Epithelial cell of proximal tubule (primary cell): ENCODE measurements at places on chromosomes 12 and 14. TPM values are rescaled to one million over a fixed set of nuclear protein-coding genes. Genes with fewer than 3 reads are reported as not detected.
A peak's percentile ranks its signal among the peaks of the same experiment; 100 is the strongest.

GRCh38 chr14:34851395-34851794 lies 23.8 kb downstream of the BAZ1A start:
- peak; percentile 7 for DNase-seq

DNA sequence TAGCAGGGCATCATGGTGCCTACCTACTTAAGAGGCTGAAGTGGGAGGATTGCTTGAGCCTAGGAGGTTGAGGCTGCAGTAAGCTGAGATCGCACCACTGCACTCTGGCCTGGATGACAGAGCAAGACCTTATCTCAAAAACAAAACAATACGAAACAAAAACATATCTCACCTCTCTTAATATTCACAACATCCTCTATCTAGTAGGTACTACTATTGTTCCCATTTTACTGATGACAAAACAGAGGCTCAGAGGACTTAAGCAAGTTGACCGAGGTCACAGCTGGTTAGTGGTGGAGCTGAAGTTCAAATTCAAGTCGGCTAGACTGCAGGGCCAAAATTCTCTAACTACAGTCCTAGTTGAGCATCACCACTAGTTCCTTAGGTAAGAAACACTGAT lies 172.3 kb upstream of the EEA1 start:
- DNase-seq: no peak

GRCh38 chr14:96250485-96250884 lies 5.5 kb upstream of the BDKRB1 start:
- no peak for DNase-seq

- DNase-seq: no peak
Observed at GRCh38 chr12:57611108-57611826, at the start of gene ARHGEF25. ARHGEF25 (plus strand) TSS chr12:57611435; CDS start chr12:57611895, 460 bp downstream.

The IRAK3 gene
- total RNA-seq: 0.81 and 1.9 TPM in 2 replicates
